ENCODE measurements at places on chromosomes 16 and 17. TPM values are rescaled to one million over a fixed set of nuclear protein-coding genes. Genes with fewer than 3 reads are reported as not detected.

Gene SLC6A2
- not detected for total RNA-seq

Gene TRAPPC2L
- 24.0 TPM for total RNA-seq

Gene FLYWCH1
- 15.7 TPM for total RNA-seq

Gene ARL5C
- not detected for total RNA-seq

Gene KRTAP4-16
- not detected for total RNA-seq

Gene CCDC43
- 28.4 TPM for total RNA-seq

Gene PSKH1
- 4.3 TPM for total RNA-seq

Gene RNF157
- 19.1 TPM for total RNA-seq

Gene C17orf78
- not detected for total RNA-seq

Gene SPATA22
- total RNA-seq: not detected

Gene KRT33B
- not detected for total RNA-seq

Gene SLC16A13
- 0.42 TPM for total RNA-seq

Gene MEIOB
- not detected for total RNA-seq

Gene TPSB2
- total RNA-seq: not detected

Gene TP53TG3B
- 0.21 TPM for total RNA-seq

Gene KRTAP16-1
- 0.21 TPM for total RNA-seq

Gene CRYBA1
- not detected for total RNA-seq

Gene SPNS3
- 2.5 TPM for total RNA-seq

Gene MYO15A
- total RNA-seq: 0.84 TPM

Gene KRT12
- not detected for total RNA-seq

Gene HOXB1
- total RNA-seq: not detected

Gene NT5M
- 5.5 TPM for total RNA-seq

Gene PROCA1
- total RNA-seq: 0.94 TPM

Gene SLC38A8
- total RNA-seq: not detected

Gene DOC2B
- total RNA-seq: 0.10 TPM

Gene NEUROD2
- under 0.01 TPM for total RNA-seq

Gene DYNLRB2
- total RNA-seq: not detected

Gene SNAI3
- total RNA-seq: 6.0 TPM

Gene MEIOC
- not detected for total RNA-seq

Gene TMEM100
- total RNA-seq: not detected

Gene IL17C
- total RNA-seq: 0.21 TPM

Gene TMEM220
- 2.6 TPM for total RNA-seq

Gene PEMT
- 13.9 TPM for total RNA-seq

Gene EPX
- total RNA-seq: under 0.01 TPM

Gene KLHL10
- total RNA-seq: not detected

Gene ABCC6
- total RNA-seq: 0.63 TPM

Gene IGF2BP1
- total RNA-seq: under 0.01 TPM

Gene MYH8
- total RNA-seq: not detected

Gene PRSS33
- total RNA-seq: not detected

Gene PSMD11
- total RNA-seq: 84.0 TPM

Gene TLCD3B
- total RNA-seq: not detected

Gene NOG
- total RNA-seq: 12.0 TPM

Gene SOCS3
- total RNA-seq: 503 TPM

Gene PABPN1L
- total RNA-seq: not detected

Gene MSLN
- total RNA-seq: 0.21 TPM

Gene PRSS53
- 1.0 TPM for total RNA-seq

Gene ACE
- total RNA-seq: 1.3 TPM

Gene PDILT
- not detected for total RNA-seq

Gene RAPGEFL1
- 2.3 TPM for total RNA-seq

Gene CCL8
- not detected for total RNA-seq

Gene CCDC144A
- total RNA-seq: 3.8 TPM

Gene CLEC18A
- total RNA-seq: 1.4 TPM

Gene CCDC154
- total RNA-seq: 0.21 TPM

Gene KRT32
- not detected for total RNA-seq

Gene GGA3
- total RNA-seq: 36.9 TPM

Gene KRT25
- not detected for total RNA-seq

Gene SPNS2
- 0.10 TPM for total RNA-seq

Gene ITGB3
- total RNA-seq: 66.3 TPM

Gene GPR139
- not detected for total RNA-seq
